ENCODE measurements at places on chromosomes 4 and X.

DNA sequence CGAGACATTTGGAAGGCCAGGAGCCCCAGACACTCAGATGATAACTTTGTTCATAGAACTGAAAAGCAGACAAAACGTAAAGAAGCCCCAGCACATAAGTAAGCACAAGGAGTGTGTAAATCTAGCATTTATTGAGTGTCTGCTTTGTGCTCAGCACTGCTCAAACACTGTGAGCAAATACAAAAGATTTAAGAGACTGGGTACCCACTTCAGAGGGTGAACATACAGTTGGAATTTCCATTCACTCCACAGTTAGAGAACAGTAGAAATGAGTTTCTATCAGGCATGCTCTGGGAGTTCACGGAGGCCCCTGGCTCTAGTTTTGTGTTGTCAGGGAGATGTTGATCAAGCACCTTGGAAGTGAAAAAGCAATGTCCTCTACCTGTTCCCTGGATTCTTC lies 39.8 kb downstream of the ACE2 start:
- no peak for DNase-seq

DNA sequence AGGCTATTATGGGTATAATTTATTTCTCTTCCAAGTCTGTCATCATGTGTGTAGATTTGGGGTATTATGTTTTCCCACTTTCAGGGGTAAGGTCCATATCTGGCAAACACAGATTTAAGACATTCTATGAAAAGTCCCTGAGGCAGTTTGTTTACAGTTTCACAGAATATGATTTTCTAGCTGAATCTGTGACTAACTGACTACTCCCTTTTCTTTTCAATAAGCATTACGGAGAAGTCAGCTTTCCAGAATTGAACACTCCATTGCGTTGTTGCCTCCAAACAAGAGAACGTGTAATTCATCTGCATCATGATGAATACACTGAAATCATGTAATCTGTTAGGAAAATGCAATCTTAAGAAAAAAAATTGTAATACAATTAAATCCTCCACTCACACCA lies 226.7 kb upstream of the SFRP2 start:
- DNase-seq = no peak

DNA sequence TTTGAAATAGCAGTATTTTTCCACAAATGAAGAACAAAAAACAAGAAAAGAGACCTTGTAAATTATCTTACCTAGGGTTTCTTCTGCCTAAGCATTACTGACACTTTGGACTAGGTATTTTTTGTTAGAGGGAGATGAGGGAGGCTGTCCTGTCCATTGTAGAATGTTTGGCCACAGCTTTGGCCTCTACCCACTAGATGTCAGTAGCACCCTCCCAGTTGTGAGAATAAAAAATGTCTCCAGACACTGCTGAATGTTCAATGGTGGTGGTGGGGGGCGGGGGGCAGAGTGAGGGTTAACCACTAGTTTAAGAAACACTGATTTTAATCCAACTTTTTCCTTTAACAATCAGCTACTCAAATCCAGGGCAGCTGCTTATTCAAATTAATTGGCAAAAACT lies 25.8 kb downstream of the OTUD4 start:
- no peak for DNase-seq

DNA sequence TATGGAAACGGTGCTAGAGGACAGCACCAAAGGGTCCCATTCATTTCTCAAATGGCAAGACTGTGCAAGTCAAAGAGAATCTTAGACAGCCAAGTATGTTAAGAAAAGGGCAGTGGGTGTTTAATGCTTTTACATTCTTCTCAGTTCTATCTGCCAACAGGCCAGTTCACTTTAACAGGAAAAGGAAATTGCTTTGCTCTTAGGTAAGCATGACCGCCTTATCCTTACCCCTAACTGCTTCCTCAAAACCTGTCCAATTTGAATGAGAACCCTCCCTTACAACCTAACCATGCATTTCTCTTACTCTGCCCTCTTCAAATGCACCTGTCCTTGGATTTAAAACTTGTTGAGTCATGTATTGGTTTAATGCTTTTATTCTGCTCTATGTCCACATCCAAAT lies 44.5 kb upstream of the BLTP1 start:
- no peak for DNase-seq

DNA sequence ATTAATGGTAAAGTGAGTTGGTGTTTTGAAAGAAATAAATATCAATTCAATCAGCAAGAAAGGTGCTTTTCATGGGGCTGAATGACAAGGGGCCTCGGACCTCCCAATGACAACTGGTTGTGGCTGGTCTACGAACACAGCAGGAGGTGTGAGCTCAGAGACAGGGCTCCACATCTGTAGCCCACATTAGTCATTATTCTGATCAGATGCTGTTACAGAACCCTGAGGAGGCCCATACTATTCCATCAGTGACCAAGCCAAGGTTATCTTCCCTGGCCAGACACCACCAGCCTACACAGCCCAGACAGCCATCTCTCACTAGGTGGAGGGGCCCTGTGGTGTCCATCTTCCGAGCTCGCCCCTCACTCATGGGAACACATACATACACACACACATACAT lies 168.8 kb downstream of the SH3KBP1 start:
- DNase-seq = no peak

GRCh38 chr4:113732-114131 lies 10.6 kb upstream of the ZNF718 start:
- DNase-seq = no peak

- peak; percentile 4 for DNase-seq
Measured at GRCh38 chrX:44344687-44345086, 1.2 kb upstream of the EFHC2 start.

- DNase-seq = no peak
Measured at GRCh38 chrX:104318330-104319009, 63.7 kb upstream of the ESX1 start.

GRCh38 chrX:153925739-153926551 lies at the start of gene ARHGAP4:
Gene ARHGAP4, minus strand, starts transcription at chrX:153926264. Its CDS starts 62 bp downstream, at chrX:153926202.
- DNase-seq = peak; percentile 32

DNA sequence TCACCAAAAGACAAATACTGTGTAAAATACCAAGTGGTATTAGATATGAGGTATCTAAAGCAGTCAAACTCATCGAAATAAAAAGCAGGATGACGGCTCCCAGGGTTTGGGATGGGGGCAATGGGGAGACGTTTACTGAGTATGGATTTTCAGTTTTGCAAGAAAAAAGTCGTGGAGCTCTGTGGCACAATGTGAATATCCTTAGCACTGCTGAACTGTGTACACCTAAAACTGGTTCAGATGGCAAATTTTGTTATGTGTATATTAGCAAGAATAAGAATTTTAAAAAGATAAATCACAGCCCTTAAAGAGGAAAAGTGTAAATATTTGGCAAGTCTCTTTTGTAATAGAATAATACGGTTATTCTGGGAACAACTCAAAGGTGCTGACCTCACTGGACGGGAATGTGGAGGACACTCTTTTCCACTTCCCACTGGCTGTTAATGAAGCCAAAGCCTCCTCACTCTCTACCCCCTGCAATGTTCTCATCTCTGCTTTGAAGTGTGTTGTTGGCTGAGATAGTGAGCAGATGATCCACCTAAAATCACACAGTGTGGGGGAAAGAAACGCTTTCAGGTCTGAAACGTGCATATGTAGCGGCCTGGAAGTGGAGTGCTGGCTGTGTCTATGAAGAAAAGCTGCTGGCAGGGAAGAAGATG lies 49.2 kb downstream of the SEL1L3 start:
- DNase-seq = no peak

GRCh38 chr4:8271821-8272220 lies 2.3 kb downstream of the HTRA3 start:
- no peak for DNase-seq

- DNase-seq = no peak
Measured at GRCh38 chr4:1097553-1097952, 15.8 kb downstream of the RNF212 start.

GRCh38 chr4:76854858-76855257 lies 43.1 kb downstream of the SOWAHB start:
- DNase-seq = no peak

DNA sequence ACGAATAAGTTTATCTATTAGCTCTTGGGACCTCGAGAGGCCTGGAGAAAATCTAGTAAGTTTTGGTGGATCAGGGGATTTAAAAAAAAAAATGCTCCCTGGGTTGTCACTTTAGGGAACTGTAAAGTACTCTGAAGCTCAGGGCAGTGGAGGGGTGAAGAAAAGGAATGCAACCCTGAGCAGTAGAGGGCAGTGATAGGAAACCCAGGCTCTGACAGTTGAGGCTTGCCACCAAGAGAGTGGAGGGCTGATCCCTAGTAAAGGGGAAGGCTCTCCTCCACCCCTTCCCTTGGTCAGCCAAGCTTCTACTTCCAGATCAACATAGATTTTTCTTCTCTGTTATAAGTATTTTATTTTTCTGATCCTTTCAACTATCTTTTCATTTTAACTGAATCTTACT lies 73.1 kb downstream of the FBXO8 start:
- no peak for DNase-seq

GRCh38 chr4:72629540-72629939 lies 60.5 kb upstream of the ADAMTS3 start:
- no peak for DNase-seq

- DNase-seq = no peak
Measured at GRCh38 chr4:38073596-38074234, 113.5 kb downstream of the PTTG2 start.

- no peak for DNase-seq
Measured at GRCh38 chr4:81828991-81829390, 357.3 kb upstream of the RASGEF1B start.

DNA sequence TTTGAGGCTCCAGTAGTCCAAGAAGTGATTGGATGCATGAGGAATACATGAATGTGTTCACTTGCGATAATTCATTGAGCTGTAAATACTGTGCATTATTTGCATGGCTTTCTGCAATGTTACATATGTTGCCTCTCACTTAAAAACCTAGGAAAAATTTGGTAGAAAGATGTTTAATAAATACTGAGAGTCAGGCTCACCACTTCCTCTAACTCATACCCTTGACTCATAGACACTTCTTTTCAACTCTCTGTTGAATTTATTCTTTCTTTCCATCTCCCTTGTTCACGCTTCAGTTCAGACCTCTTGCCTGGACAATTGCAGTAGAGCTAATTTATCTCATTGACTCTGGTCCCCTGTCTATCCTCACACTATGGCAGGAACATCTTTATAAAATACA lies 35.8 kb upstream of the LEF1 start:
- no peak for DNase-seq

DNA sequence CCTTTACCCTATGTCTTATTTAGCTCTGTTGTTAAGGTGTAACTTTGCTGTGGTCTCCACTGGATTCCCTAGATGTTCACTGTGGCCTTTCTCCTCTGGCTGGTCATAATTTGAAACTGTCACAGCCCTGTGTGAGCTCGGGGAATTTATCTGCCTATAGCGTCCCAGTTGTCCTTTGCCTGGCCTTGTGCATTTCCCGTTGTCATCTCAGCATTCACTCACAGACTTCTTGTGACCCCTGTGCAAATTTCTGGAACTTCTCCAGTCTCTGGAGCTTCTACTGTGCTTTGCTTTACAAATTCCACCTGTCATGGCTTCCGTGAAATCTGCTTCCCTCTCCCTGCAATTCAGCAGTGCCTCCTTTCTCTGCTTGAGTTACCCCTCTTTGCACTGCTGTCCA lies 106.7 kb downstream of the WWC2 start:
- no peak for DNase-seq

GRCh38 chr4:69092190-69092589 lies 4.1 kb upstream of the UGT2B7 start:
- no peak for DNase-seq

DNA sequence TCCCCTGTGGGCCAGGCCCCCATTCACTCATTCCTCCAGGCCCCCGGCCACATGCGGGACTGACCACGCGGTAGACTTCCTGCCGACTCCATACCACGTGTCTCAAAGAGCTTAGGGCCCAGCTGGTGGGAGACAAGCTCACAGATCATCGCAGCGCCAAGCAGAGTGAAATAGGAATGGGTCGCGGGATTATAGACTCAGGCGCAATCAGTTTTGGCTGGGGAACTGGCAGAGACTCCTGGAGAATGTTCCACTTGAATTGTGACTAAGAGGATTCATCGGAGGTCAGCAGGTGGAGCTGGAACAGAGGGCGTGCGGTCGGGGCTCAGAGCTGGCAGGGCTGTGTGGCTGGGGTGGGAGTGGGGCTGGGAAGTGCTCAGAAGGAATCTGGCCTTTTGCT lies 15.6 kb downstream of the ATP2B3 start:
- DNase-seq = no peak
